ENCODE measurements at places on chromosomes 5 and 9.

GRCh38 chr9:78001946-78002731, 29.5 kb downstream of the GNAQ start:
- no peak for DNase-seq

- DNase-seq: peak; percentile 67
Measured at GRCh38 chr5:1133510-1134201, 21.8 kb upstream of the SLC12A7 start.

- DNase-seq: no peak
Measured at GRCh38 chr5:66223637-66224036, 79.5 kb downstream of the SREK1 start.

GRCh38 chr5:33611877-33612276, 171.1 kb downstream of the TARS1 start:
- DNase-seq: no peak

- DNase-seq: no peak
Measured at GRCh38 chr9:134205672-134206310, 41.4 kb upstream of the RNU6ATAC start.

DNA sequence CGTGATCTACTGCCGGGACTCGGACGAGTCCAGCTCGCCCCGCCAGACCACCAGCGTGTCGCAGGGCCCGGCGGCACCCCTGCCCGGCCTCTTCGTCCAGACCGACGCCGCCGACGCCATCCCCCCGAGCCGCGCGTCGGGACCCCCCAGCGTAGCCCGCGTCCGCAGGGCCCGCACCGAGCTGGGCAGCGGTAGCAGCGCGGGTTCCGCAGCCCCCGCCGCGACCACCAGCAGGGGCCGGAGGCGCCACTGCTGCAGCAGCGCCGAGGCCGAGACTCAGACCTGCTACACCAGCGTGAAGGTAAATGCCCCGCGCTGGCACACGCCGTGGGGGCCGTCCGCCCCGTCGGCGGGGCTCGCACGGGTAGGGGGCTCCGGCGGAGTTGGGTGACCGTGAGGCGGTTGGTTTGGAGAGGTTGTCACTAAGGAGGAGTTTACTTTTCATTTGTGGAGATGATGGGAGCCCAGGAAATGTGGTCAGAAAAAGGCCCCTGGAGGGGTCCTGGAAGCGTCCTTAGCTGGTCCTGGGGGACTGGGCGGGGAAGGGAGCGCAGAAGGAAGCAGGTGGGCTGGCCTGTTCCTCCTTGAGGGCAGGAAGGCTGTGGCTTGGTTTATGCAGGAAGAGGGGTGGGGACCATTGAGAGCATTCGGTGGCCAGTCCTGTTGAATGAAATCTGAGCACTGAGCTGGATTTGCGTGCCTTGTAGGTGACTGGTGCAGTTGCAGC, 647 bp downstream of the PDE8B start:
- no peak for DNase-seq

GRCh38 chr5:170333161-170333910, 35.8 kb upstream of the LCP2 start:
- no peak for DNase-seq

GRCh38 chr5:37721447-37721871, 118.4 kb downstream of the GDNF start:
- no peak for DNase-seq

- DNase-seq: no peak
Measured at GRCh38 chr9:17088566-17088965, 46.3 kb upstream of the CNTLN start.

DNA sequence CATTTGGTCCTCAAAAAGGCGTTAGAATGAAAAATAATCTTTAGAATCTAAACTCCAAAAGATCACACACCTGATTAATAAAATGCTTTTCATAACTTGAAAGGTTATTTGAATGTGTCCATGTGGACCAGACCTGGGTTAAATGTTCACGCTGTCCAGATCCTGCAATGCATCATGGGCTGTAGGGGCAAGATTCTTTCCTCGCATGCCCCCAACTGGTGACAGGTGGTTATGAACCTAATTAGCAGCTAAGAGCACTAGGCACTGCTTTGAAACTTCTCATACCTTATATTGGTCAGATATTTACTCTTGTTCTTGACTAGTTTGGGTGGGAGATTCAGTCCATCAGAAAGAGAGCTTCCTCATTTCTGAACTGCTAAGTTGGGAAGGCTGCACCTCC, 19.3 kb upstream of the PIP5K1B start:
- DNase-seq: peak; percentile 70

DNA sequence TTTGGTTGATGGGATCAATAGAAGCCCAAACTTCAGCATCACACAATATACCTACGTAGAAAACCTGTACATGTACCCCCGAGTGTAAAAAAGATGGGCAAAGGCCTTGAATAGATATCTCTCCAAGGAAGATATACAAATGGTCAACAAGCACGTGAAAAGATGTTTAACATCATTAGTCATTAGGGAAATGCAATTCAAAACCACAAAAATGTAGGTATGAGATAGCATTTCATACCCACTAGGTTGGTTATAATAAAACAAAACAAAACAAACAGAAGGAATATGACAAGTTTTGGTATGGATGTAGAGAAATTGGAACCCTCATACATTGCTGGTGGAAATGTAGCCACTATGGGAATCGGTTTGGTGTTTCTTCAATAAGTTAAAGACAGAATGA, 33.1 kb upstream of the PPARGC1B start:
- no peak for DNase-seq

DNA sequence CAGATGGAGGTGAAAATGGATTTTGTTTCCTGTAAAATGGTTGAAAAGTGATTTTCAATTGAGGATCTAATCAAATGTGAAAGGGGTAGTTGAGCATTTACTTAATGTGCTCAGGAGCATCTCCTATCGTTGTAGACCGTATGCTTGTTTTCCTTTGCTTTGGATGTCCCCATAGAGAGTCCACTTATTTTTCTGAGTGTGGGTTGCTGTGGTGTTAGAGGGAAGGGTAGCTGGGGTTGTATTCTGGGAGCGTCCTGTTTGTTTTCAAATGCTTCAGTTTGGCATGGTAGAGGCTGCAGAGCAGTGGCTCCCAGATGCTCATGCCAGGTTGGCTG, 154.1 kb downstream of the MAT2B start:
- DNase-seq: no peak

Data from germinal center (tissue), 1 donor.